ENCODE measurements at places on chromosomes 16 and 17.
A peak's percentile ranks its signal among the peaks of the same experiment; 100 is the strongest.

DNA sequence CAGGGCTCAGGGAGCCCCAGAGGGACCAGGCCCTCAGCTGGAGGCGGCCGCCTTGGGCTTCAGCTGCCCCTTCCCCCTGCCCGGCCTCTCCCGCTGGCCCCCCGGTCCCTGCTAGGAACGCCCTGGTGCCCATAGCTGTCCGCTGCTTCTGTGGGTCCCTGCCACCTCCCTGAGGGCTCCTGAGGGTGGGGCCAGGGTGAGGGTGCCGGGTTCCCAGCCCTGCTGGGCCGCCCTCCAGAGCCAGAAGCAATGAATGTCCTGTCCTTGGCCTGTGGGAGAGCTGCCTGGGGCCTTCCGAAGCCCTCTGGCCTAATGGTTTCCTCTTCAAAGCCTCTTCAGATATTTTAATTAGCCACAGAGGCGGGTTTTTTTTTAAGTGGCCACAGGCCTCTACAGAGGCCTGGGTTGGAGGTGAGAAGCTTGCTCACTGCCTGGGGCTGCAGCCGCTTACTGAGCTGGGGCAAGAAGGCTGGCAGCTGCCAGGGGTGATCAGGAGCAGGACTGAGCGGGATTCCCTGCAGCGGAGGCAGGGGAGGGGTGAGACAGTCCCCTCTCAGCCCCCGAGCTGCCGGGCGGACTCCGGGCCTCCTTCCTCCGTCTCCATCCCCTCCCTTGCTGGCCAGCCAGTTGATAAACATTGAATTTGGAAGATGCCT is 9.9 kb downstream of the CENPX start:
- no peak for DNase-seq

DNA sequence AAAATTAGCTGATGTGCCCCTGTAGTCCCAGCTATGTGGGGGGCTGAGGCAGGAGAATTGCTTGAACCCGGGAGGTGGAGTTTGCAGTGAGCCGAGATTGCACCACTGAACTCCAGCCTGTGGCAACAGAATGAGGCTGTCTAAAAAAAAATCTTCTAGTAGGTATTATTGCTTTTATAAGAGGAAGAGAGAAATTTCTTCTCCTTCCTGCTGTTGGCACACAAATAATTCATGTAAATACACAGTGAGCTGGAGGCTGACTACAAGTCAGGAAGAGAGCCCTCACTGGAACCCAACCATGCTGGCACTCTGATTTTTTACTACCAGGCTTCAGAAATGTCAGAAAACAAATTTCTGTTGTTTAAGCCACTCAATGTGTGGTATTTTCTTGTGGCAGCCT is 6.7 kb downstream of the PRDM7 start:
- no peak for DNase-seq

DNA sequence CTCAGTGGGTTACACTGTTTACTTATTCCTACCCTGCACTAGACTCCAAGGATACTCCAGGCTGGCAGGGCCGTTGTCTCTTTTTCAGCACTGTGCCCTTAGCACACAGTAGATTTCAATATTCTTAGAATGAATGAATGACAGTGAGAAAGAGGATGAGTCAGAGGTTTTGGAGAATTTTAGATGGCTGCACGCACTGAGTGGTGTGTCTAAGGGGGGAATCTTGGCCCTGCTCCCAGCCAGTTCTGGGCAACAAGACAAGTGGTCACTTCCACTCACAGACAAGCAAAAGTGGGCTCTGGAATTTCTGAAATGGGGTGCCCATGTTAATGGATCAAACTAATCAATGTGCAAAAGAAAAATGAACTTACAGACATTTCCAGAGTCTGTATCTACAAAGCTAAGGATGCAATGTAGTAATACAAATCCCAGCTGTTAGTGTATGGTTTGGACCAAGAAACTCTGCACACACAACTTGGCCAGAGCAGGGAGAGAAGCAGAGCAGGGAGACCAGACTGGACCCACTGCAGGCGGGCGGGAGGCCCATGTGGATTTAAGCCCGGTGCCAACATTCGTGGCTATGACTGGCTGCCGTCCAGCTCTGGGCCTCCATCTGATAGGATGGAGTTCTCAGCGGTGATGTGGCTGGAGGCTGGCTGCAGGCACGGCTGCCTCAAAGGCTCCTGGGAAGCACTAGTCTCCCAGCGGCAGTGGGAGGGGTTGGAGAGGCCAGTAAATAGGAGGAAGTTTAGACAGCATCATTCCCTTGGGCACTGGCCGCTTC is 95.6 kb upstream of the CDYL2 start:
- DNase-seq: no peak

GRCh38 chr16:106623-107324 is 28.7 kb downstream of the MPG start:
- DNase-seq: peak; percentile 49

GRCh38 chr17:81390873-81391255 is 4.4 kb upstream of the BAHCC1 start:
- no peak for DNase-seq

DNA sequence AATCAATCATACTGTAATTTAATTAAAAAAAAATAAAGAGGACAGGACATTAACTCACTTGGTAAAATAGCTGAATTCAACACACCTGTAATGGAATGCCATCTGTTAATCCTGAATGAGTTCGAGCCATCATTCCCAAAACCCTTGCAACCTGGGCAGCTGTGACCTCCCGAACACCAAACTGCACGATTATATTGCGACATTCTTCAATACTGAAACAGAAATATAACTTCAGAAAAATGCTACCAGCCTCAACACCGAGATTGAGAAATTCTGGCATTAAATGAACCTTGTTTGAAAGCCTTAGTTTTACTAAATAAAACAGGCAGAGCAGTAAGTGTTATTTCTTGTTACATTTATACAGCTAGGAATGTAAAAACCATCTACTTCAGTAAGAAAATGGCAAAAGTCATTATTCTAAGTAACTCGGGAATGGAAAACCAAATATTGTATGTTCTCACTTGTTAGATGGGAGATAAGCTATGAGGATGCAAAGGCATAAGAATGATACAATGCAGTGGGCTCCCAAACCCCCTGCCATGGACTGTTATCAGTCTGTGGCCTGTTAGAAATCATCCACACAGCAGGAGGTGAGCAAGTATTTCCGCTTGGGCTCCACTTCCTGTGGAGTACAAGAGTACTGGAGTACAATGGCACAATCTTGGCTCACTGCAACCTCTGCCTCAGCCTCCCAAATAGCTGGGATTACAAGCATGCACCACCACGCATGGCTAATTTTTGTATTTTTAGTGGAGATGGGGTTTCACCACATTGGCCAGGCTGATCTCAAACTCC is 46.5 kb downstream of the CNOT1 start:
- DNase-seq: no peak

- no peak for DNase-seq
Observed at GRCh38 chr16:88568710-88569613, 1.2 kb upstream of the ZC3H18 start.

- DNase-seq: no peak
Observed at GRCh38 chr17:39969375-39969774, 6.6 kb downstream of the GSDMA start.

- DNase-seq: no peak
Observed at GRCh38 chr17:50556803-50557202, 3.7 kb upstream of the CACNA1G start.

DNA sequence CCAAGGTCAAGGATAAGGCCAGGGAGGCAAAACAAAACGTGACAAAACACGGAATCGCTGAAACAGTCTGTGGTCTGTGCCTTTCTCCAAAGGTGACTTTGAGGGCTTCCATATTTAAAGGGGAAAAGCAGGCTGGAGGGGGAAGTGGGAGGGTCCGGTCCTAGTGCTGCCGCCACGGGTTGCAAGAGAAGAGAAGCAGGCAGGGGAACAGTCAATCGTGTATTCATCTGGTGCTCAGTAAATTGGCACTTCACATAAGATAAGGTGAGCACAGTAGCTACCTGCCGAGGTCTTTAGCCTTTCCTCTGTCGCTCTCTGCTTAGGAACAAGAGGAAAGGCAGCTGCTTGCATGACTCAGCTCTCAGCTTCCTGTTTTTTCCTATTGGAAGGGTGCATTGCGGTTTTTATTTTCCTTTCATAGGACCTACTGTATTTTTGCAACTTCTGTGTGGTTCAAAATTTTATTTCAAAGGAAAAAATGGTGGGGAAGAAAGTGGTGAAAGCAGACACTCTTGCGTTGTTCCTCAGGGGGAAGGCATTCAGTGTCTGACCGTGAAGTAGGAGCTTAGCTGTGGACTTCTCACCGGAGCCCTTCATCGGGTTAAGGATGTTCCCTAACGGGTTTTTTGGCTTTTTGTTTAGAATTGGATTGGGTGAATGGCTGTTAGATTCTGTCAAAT is 7.1 kb upstream of the LGALS3BP start:
- no peak for DNase-seq

- no peak for DNase-seq
Observed at GRCh38 chr16:20409398-20410120, at the start of gene ACSM5. Gene ACSM5 (plus strand): TSS chr16:20409534. CDS start chr16:20411485, 1,951 bp downstream.

GRCh38 chr16:9013508-9013864 is 49.8 kb upstream of the USP7 start:
- DNase-seq: no peak

DNA sequence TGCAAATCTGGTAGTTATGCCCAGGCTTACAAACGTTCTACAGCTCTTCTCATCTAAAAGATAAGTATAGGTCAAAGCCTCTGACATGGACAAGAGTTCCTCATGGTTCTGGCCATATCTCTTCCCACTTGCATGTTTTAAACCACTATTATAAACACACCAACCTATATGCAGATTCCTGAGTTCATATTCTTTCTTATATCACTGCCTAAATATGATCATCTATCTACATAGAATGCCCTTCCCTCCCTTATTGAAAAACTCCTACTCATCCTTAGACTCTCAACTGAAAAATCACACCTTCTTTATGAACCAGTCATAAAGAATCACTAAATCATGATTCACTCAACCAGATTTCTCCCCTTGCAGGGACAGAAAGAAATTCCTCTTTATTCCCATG is 128.2 kb downstream of the CEP112 start:
- no peak for DNase-seq
